ENCODE measurements at places on chromosomes 11 and 22.

DNA sequence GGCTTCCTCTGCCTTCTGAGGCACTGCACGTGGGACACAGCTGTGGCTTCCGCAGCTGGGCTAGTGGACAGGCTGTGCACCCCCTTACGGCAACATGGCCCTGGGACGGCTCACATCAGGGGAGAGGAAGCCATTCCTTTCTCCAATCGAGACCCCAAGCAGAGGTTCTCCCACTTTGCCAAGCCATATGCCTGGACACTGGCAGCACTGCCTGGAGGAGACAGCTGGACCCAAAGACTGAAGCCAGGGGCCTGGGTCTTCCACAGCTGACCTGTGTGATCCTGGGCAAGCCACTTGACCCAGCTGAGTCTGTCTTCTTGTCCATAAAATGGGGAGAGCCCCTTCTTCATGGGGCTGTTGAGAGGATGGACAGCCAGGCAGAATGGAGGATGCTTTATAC lies 65.4 kb downstream of the SHISAL1 start:
- DNase-seq, result no peak

- DNase-seq, result no peak
Measured at GRCh38 chr11:55719608-55720160, 53.6 kb upstream of the OR5D13 start.

- no peak for DNase-seq
Measured at GRCh38 chr11:94511932-94512781, at the start of gene C11orf97. Gene C11orf97 (plus strand): TSS chr11:94512461. CDS start chr11:94512529, 68 bp downstream.

GRCh38 chr22:27798511-27799014 lies 3.0 kb downstream of the MN1 start:
- no peak for DNase-seq

- DNase-seq, result no peak
Measured at GRCh38 chr11:2114430-2115241, 24.6 kb downstream of the IGF2 start.

- no peak for DNase-seq
Measured at GRCh38 chr11:134739136-134739535, 327.1 kb upstream of the B3GAT1 start.

DNA sequence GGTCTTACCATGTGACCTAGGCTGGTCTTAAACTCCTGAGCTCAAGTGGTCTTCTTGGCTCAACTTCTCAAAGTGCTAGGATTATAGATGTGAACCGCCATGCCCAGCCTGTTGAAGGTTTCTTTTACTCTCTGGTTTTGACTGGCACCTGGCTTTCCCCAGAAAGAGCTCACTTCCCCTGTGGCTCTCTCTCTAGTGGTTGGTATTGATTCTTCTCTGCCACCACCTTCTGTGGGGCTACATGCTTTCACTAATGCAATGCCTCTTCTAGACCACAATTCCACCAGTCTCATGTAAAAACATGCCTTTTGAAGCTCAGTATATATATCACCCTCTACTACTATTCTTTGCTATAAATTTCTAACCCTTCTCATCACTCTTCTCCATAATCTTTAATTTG lies 67.2 kb downstream of the CCDC83 start:
- DNase-seq, result no peak

Measured in AG09309 (cell line).